Ovary (tissue), 10 donors: ENCODE measurements at places on chromosomes 11 and 22. TPM values are rescaled to one million over a fixed set of nuclear protein-coding genes. Genes with fewer than 3 reads are reported as not detected.

GRCh38 chr11:36452236-36452940 lies 57.7 kb downstream of the TRAF6 start:
- no peak overlapping the region for H3K27ac ChIP-seq
- no peak overlapping the region for H3K4me3 ChIP-seq
- H3K27me3 ChIP-seq, result no peaks in the 10 kb centered on the region
- H3K4me1 ChIP-seq, result peaks cover 28% of the 10 kb centered on the region
- no peak for DNase-seq
- H3K36me3 ChIP-seq, result no peaks in the 10 kb centered on the region

DNA sequence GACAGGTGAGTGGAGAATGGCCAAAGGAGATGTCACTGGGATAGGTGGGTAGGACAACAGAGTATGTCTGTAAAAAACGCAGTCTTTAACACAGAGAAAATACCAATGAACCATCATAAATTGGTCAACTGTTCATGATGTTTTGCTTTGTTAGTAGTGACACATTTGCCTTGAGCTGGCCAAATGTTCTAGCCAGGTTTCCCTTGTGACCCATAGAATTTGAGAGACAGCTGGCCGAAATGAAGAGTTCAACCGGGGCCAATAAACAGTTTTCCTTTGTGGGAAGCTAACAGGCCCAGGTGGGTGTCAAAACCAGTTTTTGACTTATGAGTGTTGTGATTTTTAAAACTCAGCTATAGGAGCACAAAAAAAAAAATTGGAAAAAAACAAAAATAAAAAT lies 116.6 kb upstream of the BID start:
- H3K27me3 ChIP-seq, result no peaks in the 10 kb centered on the region
- no peaks in the 10 kb centered on the region for H3K36me3 ChIP-seq
- no peak overlapping the region for H3K4me3 ChIP-seq
- H3K4me1 ChIP-seq, result no peaks in the 10 kb centered on the region
- H3K27ac ChIP-seq, result no peak overlapping the region
- no peak for DNase-seq

DNA sequence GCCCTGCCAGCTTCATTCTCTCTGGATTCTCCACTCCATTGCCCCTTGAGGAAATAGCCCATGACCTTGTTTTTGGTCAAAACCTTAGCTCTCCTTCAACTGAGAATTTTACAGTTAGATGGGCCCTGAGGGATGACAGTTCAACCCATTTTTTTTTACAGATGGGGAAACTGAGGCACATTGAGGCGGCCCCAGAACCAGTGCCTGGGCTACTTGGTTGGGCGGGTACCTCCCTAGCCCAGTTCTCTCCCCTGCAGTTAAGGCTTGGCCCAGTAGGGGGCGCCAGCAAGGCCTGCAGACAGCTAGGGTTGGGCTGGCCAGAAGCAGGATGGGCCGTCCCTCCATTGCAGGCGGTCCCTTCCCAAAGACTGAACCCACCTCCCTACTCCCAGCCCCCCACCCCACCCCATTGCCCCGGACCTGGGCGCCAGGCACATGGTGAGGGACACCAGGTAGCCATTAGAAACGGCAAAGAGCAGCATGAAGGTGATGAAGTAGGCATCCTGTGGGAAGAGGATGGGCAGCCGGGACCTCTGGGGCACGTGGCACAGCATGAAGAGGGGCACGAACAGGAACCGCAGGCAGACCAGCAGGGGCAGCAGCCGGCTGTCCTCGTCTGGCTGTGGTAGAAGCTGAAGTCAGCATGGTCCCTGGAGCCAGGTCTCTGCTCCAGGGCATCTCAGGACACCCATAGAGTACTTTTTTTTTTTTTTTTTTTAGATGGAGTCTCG lies 7.6 kb downstream of the SLC29A2 start:
- H3K36me3 ChIP-seq, result no peaks in the 10 kb centered on the region
- H3K27me3 ChIP-seq, result no peaks in the 10 kb centered on the region
- no peaks in the 10 kb centered on the region for H3K4me1 ChIP-seq
- H3K27ac ChIP-seq, result no peak overlapping the region

DNA sequence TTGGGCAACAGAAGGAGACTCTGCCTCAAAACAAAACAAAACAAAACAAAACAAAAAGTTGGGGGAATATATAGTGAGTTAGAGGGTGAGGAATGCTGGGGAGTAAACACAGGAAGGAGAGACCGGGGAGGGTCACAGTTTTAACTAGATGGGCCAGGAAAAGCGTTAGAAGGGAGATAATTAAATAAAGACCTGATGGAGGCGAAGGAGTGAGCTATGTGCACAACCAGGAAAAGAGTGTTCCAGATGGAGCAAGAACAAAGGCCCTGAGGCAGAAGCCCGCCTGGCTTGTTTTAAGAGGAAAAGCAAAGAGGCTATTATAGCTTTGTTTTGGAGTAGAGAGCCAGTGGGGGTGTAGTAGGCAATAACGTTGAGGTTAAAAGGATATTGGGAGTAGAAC lies 4.8 kb upstream of the PLA2G6 start:
- no peaks in the 10 kb centered on the region for H3K36me3 ChIP-seq
- H3K4me1 ChIP-seq, result no peaks in the 10 kb centered on the region
- no peaks in the 10 kb centered on the region for H3K27me3 ChIP-seq
- H3K4me3 ChIP-seq, result no peak overlapping the region
- no peak for DNase-seq

DNA sequence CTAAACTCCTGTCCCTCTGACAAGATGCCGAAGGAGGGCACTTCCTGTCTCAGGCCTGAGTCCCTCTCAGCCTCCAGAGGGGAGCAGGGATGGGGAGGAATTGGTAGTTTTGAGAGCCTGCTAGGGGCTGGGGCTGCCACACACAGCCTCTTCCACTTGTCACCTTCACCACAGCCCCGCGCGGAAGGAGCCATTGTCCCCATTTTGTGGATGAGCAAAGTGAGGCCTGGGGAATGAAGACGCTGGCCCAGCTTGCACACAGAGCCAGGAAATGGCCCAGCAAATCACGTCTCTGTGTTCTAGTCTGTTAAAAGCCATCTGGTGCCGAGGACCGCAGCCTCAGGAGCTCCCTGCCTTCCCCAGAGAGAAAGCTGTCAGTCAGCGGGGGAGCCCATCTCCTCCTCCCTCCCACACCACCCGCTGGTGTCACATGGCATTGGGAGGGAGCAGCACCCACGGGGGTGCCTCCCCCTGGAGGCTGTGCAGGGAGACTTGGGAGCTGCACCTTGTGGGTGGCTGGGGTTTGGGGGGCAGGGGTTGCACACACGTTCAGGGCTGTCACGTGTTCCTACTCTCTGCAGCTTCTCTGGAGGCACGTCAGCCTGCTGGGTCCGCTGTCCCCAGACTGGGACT lies 34.6 kb downstream of the RASD2 start:
- H3K4me1 ChIP-seq, result no peaks in the 10 kb centered on the region
- no peaks in the 10 kb centered on the region for H3K27me3 ChIP-seq
- H3K27ac ChIP-seq, result no peak overlapping the region
- H3K36me3 ChIP-seq, result no peaks in the 10 kb centered on the region
- H3K4me3 ChIP-seq, result no peak overlapping the region
- DNase-seq, result no peak

DNA sequence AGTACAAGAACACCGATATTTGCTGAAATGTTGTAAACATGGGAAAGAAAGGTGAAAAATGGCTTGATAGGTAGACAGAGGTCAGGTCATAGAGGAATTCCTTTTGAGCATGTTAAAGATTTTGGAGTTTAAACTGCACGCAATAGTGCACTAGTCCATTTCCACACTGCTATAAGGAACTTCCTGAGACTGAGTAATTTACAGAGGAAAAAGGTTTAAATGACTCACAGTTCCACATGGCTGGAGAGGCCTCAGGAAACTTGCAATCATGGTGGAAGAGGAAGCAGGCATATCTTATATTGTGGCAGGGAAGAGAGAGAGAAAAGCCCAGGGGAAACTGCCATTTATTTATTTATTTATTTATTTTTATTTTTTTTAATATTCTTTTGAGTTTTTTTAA lies 5.0 kb downstream of the OR10A5 start:
- no peaks in the 10 kb centered on the region for H3K36me3 ChIP-seq
- H3K4me3 ChIP-seq, result no peak overlapping the region
- no peak for DNase-seq
- no peaks in the 10 kb centered on the region for H3K27me3 ChIP-seq

- peaks cover 13% of the 10 kb centered on the region for H3K4me1 ChIP-seq
- no peaks in the 10 kb centered on the region for H3K27me3 ChIP-seq
- no peaks in the 10 kb centered on the region for H3K36me3 ChIP-seq
- H3K4me3 ChIP-seq, result peak overlapping the region; percentile 88
- peak overlapping the region; percentile 42 for H3K27ac ChIP-seq
These were observed 1.7 kb downstream of the SMTN start for GRCh38 chr22:31082606-31083376.

GRCh38 chr22:45917146-45917545 lies 59.8 kb downstream of the WNT7B start:
- H3K27ac ChIP-seq, result no peak overlapping the region
- H3K4me3 ChIP-seq, result no peak overlapping the region
- H3K4me1 ChIP-seq, result no peaks in the 10 kb centered on the region
- DNase-seq, result no peak
- H3K27me3 ChIP-seq, result no peaks in the 10 kb centered on the region

DNA sequence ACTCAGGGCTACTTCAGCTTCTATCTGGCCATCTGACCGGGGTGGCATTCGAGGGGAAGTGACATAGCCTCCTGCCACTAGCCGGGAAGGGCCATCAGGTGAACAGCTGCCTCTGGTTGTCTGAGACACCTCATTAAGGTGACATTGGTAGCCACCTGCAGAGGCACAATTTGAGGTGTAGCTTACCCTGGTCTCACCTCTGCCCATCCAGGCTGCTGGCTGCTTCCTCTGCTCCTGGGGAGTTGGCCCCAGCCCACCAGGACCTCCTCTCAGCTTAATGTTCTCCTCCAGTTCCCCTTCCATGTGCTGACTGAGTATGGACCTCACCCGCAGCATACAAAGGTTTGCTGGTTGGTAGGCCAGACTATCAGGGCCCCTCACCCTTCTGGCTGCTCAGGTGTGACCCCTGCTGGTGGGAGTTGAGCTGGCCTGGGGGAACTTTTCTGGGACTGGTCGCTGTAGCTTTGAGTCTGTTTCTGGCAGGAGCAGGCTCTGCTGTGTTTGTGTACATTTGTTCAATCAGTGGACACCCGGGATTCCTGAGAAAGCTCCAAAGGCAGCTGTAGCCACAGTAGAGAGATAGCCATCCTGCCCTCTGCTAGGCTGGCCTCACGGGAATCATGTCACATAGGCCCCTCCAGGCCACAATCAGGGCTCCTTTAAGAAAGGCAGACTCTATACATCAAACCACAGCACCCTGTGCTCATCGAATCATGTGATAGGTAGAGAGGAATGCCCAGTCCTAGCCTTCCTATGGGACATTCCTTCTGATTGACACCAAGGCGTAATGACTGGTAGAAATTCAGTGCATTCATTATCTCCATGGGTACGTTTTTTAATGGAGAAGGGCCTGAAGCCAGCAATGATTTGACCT lies 295.1 kb upstream of the PLET1 start:
- H3K4me3 ChIP-seq, result no peak overlapping the region
- no peaks in the 10 kb centered on the region for H3K27me3 ChIP-seq
- no peak overlapping the region for H3K27ac ChIP-seq

The OR10D3 gene
- not detected for polyA plus RNA-seq

- H3K27ac ChIP-seq, result no peak overlapping the region
- H3K27me3 ChIP-seq, result no peaks in the 10 kb centered on the region
- peaks cover 10% of the 10 kb centered on the region for H3K4me1 ChIP-seq
These were observed 1.2 kb downstream of the USP2 start for GRCh38 chr11:119380160-119380826.

The OR8A1 gene
- not detected for polyA plus RNA-seq

- peak overlapping the region; percentile 34 for H3K27ac ChIP-seq
- no peaks in the 10 kb centered on the region for H3K27me3 ChIP-seq
- DNase-seq, result peak; percentile 42
- H3K4me3 ChIP-seq, result no peak overlapping the region
- no peaks in the 10 kb centered on the region for H3K36me3 ChIP-seq
These were observed 343.5 kb downstream of the TENM4 start for GRCh38 chr11:79097246-79097875.

The MYOD1 gene
- polyA plus RNA-seq, result not detected

- H3K27me3 ChIP-seq, result no peaks in the 10 kb centered on the region
- DNase-seq, result no peak
These were observed 6.9 kb downstream of the SLC5A4 start for GRCh38 chr22:32248276-32248675.

DNA sequence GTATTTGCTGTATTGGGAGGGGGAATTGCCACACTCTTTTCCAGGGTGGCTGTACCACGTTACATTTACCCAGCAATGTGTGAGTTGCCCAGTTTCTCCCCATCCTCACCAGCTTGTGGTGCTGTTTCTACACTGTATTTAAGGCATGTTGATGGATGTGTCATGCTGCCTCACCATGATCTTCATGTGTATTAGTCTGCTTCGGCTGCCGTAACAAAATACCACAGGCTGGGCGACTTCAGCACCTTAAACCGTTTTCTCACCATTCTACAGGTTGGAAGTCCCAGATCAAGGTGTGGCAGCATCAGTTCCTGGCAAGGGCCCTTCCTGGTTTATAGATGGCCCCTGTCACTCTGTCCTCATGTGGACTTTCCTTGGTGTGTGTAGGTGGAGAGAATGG lies 169.7 kb downstream of the IGLL1 start:
- no peak overlapping the region for H3K4me3 ChIP-seq
- H3K27me3 ChIP-seq, result no peaks in the 10 kb centered on the region
- no peaks in the 10 kb centered on the region for H3K4me1 ChIP-seq
- no peak overlapping the region for H3K27ac ChIP-seq
- H3K36me3 ChIP-seq, result no peaks in the 10 kb centered on the region

DNA sequence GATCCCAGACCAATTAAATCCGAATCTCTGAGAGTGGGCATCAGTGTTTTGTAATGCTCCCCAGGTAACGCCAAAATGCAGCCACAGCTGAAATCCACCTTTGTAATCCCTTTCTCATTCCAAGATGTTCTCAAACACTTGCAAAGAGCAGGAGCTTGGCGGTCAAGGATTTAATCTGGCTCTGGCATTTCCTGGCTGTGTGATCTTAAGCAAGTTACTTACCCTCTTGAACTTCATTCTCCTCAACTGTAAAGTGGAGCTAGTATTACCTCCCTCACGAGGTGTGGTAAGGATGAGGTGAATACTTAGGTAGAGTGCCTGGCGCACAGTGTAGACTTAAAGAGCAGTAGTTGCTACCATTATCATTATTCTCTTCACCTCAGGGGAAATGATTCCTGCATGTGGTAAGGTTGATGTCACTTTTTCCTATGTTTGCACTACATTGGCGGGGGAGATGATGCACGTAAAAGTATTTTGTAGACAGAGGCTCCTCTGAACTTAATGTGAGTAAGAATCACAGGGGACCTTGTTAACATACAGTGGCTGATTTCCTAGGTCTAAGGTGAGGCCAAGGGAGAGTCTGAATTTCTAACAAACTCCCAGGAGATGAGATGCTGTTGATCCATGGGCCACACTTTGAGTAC lies 210.4 kb upstream of the PITPNB start:
- H3K4me3 ChIP-seq, result no peak overlapping the region
- H3K4me1 ChIP-seq, result peaks cover 3% of the 10 kb centered on the region
- no peak overlapping the region for H3K27ac ChIP-seq
- no peak for DNase-seq

DNA sequence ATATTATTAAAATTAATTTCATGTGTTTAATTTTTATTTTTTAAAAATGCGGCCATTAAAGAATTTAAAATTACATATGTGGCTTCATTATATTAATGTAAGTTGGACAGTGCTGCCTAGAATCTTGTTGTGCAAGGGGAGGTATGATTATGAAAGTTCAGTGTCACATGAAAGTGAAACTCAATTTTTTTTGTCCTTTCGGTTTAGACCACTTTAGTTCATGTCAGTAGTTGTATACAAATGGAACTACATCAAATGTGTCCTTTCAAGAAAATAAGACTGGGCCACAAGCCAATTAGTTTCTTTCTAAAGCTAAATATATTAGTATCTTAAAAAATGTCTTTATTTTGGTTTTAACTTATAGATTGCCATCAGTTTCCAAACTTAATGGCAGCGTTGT lies 35.7 kb downstream of the TBCEL start:
- H3K27me3 ChIP-seq, result no peaks in the 10 kb centered on the region
- no peaks in the 10 kb centered on the region for H3K4me1 ChIP-seq
- DNase-seq, result no peak
- H3K4me3 ChIP-seq, result no peak overlapping the region
- no peaks in the 10 kb centered on the region for H3K36me3 ChIP-seq

The ELMOD1 gene
- 0.17 TPM for polyA plus RNA-seq

The VPS37C gene
- polyA plus RNA-seq, result 14.0 TPM

The FXYD6 gene
- polyA plus RNA-seq, result 445 TPM
